Stimulated activated CD4-positive, alpha-beta T cell treated with anti-CD3 and anti-CD28 coated beads, Interleukin-1b, Interleukin-23, amount 100 ng/mL, for 24 hours (primary cell): ENCODE measurements at places on chromosomes 6 and 20.

- no peak for DNase-seq
Measured at GRCh38 chr6:80105972-80106417, 476 bp upstream of the BCKDHB start.

- no peak for DNase-seq
Measured at GRCh38 chr20:8509809-8510208, 377.7 kb downstream of the PLCB1 start.

DNA sequence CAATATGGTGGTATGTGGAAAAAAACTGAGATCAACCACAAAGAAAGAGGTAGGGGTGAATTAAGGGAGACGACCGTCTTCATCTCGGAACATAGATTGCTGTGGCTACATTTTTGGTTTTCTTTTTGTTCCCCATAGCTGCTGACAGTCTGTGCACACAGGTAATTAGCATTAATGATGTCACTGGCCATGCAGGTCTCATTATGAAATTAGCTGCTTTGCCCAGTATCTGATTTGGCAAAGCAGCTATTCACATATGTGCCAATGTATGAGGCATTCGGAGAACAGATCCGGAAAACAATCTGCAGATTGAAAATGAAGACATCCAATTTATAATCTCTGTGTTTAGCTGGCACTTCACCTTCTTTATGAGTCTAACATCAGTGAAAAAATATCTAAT lies 13.1 kb downstream of the NOX3 start:
- no peak for DNase-seq

DNA sequence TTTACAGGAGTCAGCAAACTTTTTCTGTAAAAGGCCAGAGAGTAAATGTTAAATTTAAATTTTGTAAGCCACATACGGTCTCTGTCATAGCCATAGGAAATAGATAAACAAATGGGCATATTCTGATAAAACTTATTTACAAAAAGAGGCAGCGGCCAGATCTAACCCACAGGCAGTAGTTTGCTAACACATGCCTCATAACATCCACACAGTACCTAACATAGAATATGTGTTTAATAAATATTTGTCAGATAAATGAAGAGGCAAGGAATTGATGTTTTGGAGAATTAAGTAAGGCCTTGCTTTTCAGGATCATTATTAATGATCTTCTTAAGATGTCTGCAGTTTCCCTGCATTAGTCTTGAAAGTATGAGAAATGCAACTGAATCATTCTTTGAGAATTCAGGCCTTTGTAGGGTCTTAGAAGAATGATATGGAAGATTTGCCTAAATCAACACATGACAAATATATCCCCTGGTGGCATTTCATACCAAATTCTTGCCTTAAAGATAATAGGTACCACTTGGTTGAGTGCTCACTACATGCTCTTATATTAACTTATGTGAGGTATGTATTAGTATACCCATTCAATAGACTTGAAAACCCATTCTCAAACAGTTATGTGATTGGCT lies 39.3 kb upstream of the TRAM2 start:
- DNase-seq = no peak

DNA sequence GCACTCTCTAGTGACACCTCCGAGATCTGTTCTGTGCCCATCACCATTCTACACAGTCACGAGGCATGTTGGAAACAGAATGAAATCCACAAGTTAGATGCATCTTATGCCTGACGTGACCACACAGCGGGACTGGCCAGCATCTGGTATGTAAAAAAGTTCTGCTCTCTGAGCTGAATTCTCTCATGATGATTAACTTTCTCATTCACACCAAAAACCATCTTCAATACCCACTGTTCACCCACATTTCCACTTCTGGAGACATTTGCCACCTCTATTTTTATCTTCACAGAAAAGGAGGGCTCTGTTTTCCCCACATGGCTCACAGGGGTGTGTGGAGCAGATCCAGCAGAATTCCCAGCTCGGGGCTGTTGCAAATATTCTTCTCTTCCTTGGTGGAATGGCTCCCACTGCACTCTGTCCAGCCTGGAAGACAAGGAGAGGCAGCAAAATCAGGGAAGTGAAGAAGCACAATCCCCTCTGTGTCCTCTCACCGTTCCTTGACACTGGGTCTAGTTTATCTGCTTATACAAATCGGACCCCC lies 303.4 kb downstream of the TAF4 start:
- DNase-seq = no peak
